ENCODE measurements at places on chromosomes 5 and 9.

- H3K4me1 ChIP-seq: no peaks in the 10 kb centered on the region
- peak; percentile 30 for DNase-seq
- H3K27ac ChIP-seq: peak overlapping the region; percentile 36
- no peaks in the 10 kb centered on the region for H3K27me3 ChIP-seq
Observed at GRCh38 chr5:89878140-89879132, 531.1 kb downstream of the CETN3 start.

DNA sequence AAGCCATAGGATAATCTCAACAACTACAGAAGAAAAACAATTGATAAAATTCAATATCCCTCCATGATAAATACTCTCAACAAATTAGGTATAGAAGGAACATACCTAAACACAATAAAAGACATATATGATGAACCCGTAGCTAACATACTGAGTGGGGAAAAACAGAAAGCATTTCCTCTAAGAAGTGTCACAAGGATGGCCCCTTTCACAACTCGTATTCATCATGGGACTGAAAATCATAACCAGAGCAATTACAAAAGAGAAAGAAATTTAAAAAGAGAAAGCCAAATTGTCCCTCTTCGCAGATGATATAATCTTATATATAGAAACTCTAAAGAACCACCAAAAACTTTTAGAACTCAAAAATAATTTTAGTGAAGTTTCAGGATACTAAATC, 146.3 kb upstream of the RGMB start:
- H3K4me3 ChIP-seq: no peak overlapping the region
- DNase-seq: no peak
- H3K36me3 ChIP-seq: no peaks in the 10 kb centered on the region

DNA sequence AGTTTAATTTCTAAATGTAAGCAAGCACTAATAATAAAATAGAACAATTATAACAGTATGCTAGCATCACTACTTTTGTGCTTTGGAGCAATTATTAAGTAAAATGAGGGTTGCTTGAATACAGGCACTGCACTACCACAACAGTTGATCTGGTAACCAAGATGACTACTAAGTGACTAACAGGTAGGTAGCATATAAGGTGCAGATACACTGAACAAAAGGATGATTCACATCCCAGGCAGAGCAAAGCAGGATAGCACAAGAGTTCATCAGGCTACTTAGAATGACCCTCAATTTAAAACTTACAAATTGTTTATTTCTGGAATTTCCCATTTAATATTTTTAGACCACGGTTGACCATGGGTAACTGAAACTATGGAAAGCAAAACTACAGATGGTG, 48.0 kb upstream of the RGS7BP start:
- no peak overlapping the region for H3K4me3 ChIP-seq
- H3K27me3 ChIP-seq: no peaks in the 10 kb centered on the region
- DNase-seq: no peak
- no peaks in the 10 kb centered on the region for H3K4me1 ChIP-seq

- H3K36me3 ChIP-seq: no peaks in the 10 kb centered on the region
- no peak for DNase-seq
- H3K27ac ChIP-seq: no peak overlapping the region
- H3K4me3 ChIP-seq: no peak overlapping the region
- no peaks in the 10 kb centered on the region for H3K4me1 ChIP-seq
Observed at GRCh38 chr5:6837519-6838110, 124.4 kb downstream of the TENT4A start.

- no peak overlapping the region for H3K27ac ChIP-seq
- DNase-seq: no peak
- no peaks in the 10 kb centered on the region for H3K27me3 ChIP-seq
- no peaks in the 10 kb centered on the region for H3K4me1 ChIP-seq
- no peak overlapping the region for H3K4me3 ChIP-seq
Observed at GRCh38 chr9:113652355-113653152, 189.0 kb downstream of the RGS3 start.

DNA sequence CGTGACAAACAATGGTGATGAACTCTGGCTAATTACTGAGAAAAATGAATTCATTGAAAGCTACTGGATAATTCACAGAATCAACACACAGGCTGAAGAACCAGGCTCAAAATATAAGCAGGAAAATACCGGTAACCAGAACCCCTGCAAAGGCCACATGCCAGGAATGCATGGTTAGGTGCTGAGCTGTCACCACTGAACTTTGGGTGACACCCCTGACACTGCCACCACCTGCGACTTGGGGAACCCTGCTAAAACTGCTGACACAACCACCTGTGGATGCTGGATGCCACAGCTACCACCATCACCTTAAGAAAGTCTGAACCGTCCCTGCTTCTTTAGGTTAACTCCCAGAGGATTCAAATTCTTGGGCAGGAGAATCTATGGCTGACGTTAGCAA, 72.0 kb upstream of the NR4A3 start:
- no peak overlapping the region for H3K27ac ChIP-seq
- DNase-seq: no peak
- no peaks in the 10 kb centered on the region for H3K36me3 ChIP-seq

DNA sequence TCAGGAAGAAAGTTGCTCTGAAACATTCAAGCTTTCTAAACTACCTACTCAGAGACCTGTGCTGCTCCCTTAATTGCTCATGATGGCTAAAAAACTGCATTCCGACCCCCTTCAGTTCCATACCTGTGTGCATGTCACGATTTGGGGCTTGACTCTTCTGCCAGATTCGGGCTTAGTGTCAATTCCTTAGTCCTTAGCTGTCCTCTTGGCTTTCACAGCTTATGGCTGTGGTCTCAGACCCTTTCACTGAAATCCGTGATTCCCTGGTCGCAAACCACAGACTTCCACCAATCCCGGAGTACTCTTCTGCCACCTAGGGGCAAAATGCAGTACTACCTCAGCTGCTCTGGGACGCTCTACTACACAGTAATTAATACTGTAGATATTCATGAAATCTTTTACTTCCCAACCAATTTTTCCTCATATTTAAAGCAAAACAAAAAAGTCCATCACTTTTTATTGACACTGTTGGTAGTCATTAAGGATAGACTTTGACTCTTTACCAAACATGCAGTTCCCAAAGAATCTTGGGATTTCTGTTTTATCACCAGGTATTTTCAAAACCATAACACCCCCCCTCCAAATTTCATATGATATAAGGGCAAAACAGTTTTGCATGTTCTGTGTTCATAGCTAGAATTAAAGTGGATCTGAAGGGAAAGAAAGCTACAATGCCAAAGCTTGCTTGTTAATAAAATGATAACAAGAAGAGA, 617.4 kb downstream of the SLCO4C1 start:
- H3K4me3 ChIP-seq: no peak overlapping the region
- DNase-seq: peak; percentile 52
- no peaks in the 10 kb centered on the region for H3K36me3 ChIP-seq
- H3K27me3 ChIP-seq: no peaks in the 10 kb centered on the region
- no peaks in the 10 kb centered on the region for H3K4me1 ChIP-seq

Data from breast epithelium (tissue), 4 donors.